ENCODE measurements at places on chromosomes 2 and 18.

- no peak overlapping the region for H3K27ac ChIP-seq
- no peak for DNase-seq
- no peak overlapping the region for H3K4me3 ChIP-seq
- peaks cover 24% of the 10 kb centered on the region for H3K36me3 ChIP-seq
These were observed 96.5 kb downstream of the INO80D start for GRCh38 chr2:205989271-205990071.

DNA sequence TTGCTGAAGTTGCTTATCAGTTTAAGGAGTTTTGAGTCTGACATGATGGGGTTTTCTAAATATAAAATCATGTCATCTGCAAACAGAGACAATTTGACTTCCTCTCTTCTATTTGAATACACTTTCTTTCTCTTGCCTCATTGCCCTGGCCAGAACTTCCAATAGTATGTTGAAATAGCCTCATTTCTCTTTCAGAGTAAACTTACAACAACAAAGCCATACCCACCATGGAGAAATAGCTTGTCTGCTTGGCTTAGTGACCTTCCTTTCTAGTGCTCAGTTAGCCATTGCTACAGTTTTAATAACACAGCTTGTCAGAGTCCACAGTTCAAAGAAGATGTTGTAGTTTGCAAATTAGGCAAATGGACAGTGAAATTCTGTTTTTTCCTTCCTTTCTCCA is 228.0 kb downstream of the ETAA1 start:
- no peaks in the 10 kb centered on the region for H3K4me1 ChIP-seq
- no peak overlapping the region for H3K4me3 ChIP-seq
- no peak overlapping the region for H3K27ac ChIP-seq

GRCh38 chr2:190682168-190682567 is 33.3 kb downstream of the NAB1 start:
- H3K27me3 ChIP-seq = no peaks in the 10 kb centered on the region
- H3K36me3 ChIP-seq = peaks cover 7% of the 10 kb centered on the region
- H3K4me1 ChIP-seq = peaks cover 25% of the 10 kb centered on the region
- no peak overlapping the region for H3K4me3 ChIP-seq
- no peak overlapping the region for H3K27ac ChIP-seq

DNA sequence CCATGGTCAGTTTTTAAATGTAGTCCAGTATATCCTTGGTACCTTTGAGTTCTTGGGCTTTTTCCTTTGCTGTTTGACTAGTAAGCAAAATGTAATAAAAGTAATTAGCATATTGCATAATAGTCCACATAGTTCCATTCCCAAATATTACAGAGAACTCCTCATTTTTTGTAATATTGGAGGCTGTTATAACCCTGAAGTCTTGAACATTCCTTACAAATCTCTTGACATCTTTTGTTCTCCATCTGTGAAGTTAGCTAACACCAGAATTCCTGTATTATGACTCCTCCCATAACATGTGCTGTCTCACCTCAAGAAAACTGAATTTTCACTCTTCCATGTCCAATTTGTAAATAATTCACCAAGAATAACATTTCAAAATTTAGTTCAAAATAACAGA is 17.1 kb downstream of the CREB1 start:
- no peak overlapping the region for H3K4me3 ChIP-seq
- no peaks in the 10 kb centered on the region for H3K27me3 ChIP-seq
- H3K36me3 ChIP-seq = no peaks in the 10 kb centered on the region
- DNase-seq = no peak

- H3K27me3 ChIP-seq = no peaks in the 10 kb centered on the region
- no peak overlapping the region for H3K27ac ChIP-seq
- DNase-seq = no peak
- H3K4me1 ChIP-seq = no peaks in the 10 kb centered on the region
These were observed 27.9 kb downstream of the PSD4 start for GRCh38 chr2:113201496-113202304.

DNA sequence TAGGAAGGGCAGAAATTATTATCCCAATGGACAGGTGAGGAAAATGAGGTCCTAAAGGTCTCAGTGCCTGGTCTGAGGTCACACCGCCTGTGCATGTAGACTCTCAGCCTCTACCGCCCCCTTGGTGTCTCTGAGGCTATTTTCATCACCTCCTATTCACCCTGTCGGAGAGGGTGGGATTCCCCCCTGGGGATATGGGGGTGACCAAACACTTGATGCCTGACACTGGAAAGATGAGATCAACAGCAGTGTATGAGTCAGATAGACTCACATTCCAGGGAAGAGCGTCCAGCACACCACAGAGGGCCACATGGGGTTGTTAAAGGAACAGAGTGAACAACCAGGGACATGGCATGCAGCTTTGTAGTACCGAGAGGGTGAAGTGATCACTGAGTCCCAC is 199.7 kb downstream of the SMAD2 start:
- H3K4me1 ChIP-seq = no peaks in the 10 kb centered on the region
- no peak overlapping the region for H3K27ac ChIP-seq

DNA sequence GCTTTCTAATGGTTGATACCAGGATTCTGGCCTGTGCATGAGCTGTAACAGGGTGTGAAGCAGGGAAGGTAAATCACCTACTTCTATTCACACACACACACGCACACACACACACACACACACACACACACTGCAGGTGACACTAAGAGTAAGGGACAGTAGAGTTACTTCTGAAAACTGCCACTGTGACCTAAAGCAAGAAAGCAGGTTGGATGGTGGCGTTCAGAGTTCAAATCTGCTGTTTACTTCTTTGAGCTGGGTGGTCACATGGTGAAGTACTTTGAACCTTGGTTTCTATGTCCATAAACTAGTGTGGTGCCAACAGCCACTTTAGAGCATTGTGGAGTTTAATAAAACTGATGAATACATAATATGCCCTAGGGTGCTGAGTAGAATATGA is 248.0 kb downstream of the PIEZO2 start:
- DNase-seq = no peak
- no peaks in the 10 kb centered on the region for H3K4me1 ChIP-seq
- H3K4me3 ChIP-seq = no peak overlapping the region
- no peaks in the 10 kb centered on the region for H3K36me3 ChIP-seq
- H3K27ac ChIP-seq = no peak overlapping the region

- peaks cover 4% of the 10 kb centered on the region for H3K36me3 ChIP-seq
- H3K4me3 ChIP-seq = no peak overlapping the region
- no peak for DNase-seq
- H3K27me3 ChIP-seq = no peaks in the 10 kb centered on the region
These were observed 3.7 kb downstream of the SMC6 start for GRCh38 chr2:17749753-17750438.

DNA sequence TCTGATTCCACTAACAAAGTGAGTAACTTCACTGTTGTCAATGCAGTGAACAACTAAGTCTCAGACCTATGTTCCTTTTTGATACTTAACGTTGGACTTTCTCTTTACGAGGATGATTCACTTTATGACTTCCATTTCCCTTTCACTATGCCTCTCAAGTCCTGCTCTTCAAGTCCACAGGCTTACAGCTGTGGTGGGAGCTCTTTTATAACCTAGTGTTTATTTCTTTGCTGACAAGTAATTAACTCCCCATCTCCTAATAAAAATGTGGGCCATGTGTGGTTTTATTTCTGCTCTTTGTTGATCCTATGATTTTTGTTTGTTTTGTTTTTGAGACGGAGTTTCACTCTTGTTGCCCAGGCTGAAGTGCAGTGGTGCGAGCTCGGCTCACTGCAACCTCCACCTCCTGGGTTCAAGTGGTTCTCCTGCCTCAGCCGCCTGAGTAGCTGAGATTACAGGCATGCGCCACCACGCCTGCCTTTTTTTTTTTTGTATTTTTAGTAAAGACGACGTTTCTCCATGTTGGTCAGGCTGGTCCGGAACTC is 142.1 kb downstream of the USP34 start:
- peaks cover 36% of the 10 kb centered on the region for H3K36me3 ChIP-seq
- H3K27ac ChIP-seq = no peak overlapping the region
- no peak for DNase-seq
- H3K27me3 ChIP-seq = no peaks in the 10 kb centered on the region
- no peak overlapping the region for H3K4me3 ChIP-seq
- no peaks in the 10 kb centered on the region for H3K4me1 ChIP-seq

GRCh38 chr18:58015065-58015780 is 28.8 kb upstream of the NEDD4L start:
- no peaks in the 10 kb centered on the region for H3K27me3 ChIP-seq
- no peaks in the 10 kb centered on the region for H3K4me1 ChIP-seq
- DNase-seq = no peak
- no peaks in the 10 kb centered on the region for H3K36me3 ChIP-seq
